ENCODE measurements at places on chromosomes 5 and 9.
A peak's percentile ranks its signal among the peaks of the same experiment; 100 is the strongest.

GRCh38 chr5:118076490-118076889, 911.9 kb downstream of the DTWD2 start:
- DNase-seq, result no peak

DNA sequence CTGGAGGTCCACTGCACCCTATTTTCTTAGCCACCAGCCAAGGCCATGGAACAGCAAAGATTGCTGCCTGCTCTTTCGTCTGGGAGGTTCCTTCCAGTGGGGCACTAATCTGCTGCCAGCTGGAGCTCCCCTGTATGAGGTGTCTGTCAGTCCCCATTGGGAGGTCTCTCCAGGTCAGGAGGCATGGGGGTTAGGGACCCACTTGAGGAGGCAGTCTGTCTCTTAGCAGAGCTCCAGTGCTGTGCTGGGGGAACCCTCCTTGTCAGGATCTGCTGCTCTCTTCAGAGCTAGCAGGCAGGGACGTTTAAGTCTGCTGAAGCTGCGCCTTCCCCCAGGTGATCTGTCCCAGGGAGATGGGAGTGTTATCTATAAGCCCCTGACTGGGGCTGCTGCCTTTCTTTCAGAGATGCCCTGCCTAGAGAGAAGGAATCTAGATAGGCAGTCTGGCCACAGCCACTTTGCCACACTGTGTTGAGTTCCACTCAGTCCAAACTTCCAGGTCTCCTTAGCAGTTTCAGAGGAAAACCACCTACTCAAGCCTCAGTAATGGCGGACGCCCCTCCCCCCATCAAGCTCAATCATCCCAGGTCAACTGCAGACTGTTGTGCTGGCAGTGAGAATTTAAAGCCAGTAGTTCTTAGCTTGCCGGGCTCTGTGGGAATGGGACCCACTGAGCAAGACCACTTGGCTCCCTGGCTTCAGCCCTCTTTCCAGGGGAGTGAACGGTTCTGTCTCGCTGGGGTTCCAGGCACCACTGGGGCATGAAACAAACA, 317.7 kb downstream of the LRRC70 start:
- no peak for DNase-seq

- DNase-seq, result no peak
Observed at GRCh38 chr9:129235931-129236331, 57.9 kb upstream of the IER5L start.

DNA sequence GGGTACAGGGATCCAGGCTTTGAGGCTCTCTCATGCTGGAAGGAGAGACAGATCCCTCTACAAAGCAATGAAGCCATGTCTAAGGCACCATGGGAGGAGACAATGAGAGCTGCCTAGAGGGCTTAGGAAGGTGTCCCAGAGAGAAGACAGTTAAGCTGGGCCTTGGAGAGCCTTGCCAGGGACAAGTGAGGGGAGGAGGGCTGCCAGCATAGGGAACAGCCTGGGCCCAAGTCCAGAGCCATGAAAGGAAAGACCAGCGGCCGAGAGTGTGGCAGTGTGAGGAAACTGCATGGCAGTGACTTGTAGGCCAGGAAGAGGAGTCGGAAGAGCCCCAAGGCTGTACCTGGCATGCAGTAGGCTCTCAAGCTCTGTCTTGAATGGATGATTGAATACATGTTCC, 88.5 kb downstream of the PSD2 start:
- DNase-seq, result no peak

DNA sequence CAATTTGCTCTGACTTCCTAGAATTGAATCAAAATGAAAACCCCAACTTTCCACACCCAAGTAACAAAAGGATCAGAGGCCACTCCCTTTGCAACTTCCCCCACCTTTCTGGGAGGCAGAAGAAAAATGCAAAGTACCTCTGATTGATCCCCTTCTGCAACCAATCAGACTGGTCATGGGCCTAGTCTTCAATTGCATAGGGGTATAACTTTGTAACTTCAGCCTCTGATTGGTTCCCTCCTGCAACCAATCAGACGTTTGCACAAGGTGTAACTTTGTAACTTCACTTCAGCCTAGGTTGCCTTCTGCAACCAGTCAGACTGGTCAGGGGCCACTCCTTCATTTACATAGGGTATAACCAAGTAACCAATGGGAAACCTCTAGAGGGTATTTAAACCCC, 38.3 kb upstream of the CNOT6 start:
- no peak for DNase-seq

DNA sequence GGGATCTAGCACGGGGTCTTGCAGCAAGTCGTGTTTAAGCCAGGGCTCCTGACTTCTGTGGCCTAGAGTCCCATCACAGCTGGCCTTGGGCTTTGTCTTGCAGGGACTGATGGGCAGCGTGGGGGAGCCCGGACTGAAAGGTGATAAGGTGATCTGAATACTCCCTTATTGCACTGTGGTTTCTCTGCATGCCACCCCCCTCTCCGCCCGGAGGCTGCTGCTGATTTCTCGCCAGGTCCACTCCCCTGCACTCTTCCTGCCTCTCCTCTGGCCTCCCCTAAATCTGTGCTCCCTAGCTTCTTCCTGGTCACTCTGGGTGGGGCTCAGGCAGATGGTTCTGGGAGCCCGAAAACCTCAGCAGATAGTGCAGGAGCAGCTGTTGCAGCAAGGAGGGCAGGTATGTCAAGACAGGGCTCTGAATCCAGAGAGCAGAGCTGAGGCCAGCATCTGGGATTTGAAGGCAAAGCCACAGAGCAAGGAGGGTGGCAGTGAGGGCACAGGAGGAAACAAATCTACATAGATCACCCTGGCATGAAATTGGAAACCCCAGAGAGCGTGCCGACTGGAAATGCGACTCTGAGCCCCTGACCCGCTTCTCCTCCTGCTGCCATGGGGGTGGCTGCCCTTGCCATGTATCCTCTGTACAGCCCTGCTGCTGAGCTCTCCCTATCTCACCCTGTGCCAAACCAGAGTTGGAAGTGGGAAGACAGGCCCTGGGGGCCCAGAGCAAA, 76.5 kb downstream of the COL27A1 start:
- no peak for DNase-seq

DNA sequence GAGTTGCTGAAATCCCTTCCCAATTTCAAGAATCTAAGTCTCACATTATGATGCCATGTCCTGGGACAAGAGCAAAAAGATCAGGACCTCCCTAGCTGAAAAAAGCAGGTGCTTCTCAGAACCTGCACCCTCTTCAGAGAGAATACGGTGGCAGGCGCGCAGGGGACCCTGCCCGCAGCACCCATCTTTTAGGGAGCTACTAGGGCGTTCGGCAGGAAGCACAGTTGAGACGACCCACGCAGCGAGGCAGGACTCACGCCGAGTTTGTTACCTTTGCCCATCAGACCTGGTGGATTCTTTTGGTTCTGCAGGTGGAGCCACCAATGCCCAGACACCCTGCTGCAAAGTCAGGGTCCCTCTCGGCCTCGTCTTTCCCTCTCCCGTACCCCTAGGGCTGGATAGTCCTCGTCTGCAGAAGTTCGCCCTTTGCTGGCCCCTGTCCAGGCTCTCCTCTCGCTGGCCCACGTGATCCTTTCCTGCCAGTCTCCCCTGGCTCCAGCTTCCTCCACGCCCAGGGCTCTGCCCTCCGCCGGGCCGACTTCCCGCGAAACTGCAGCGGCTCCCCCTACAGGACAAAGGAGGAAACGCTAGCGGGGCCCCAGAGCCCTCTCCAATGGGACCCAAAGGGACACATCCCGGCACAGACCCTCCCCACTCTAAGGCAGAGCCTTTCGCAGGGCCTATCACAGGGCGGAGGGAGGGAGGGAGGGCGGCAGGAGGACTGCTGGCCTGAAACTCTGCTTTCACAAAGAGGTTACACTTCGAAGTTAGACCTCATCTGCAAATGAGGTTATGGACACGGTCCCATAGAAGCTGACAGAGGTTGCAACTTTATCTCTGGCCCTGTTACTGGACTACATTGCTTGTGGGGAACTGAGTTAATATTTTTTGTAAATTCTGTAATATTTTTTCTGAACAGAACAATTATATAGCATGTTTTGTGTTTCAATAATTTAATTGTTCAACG, 28.8 kb downstream of the TMEM174 start:
- peak; percentile 94 for DNase-seq

- no peak for DNase-seq
Observed at GRCh38 chr9:111456529-111456928, 27.7 kb downstream of the ECPAS start.

DNA sequence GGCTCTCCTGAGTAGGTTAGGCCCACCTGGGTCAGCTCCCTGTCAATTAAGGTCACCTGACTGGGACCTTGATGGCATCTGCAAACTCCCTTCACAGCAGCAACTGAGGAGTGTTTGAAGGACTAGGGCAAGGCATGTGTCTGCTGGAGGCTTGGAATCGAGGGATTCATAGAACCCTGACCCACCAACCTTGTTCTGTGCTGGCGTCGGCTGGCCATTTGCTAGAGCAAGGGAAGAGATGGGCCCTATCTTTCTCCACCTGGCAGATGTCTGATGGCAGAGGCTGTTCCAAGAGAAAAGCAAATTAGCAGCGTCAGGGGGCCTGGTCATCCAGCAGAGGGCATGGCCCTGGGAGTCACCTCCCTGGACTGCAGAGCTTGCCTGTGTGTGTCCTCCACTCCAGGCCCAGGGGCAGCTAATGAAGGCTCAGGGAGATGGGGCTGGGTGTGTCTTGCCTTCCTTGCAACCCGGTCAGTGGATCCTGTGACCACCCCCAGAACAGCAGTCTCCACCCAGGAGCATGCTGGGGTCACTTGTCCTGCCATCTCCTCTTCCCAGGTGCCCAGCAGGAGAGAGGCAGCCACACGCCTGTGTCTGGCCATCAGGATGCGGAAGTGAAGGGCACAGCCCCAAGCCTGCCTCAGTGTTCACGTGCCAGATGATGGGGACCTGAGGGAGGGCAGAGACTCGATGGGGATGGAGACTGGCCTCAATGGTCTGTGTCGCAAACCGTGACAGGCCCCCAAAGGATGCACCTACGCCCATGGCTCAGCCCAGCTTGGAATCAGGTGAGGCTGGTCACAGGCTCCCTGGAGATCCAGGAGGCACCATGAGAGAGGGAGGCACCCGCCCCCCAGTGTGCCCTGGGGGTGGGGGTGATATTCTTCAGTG, 53.9 kb downstream of the BARX1 start:
- DNase-seq, result no peak
